Pons (tissue), 1 donor: ENCODE measurements at places on chromosomes 2 and 18.

DNA sequence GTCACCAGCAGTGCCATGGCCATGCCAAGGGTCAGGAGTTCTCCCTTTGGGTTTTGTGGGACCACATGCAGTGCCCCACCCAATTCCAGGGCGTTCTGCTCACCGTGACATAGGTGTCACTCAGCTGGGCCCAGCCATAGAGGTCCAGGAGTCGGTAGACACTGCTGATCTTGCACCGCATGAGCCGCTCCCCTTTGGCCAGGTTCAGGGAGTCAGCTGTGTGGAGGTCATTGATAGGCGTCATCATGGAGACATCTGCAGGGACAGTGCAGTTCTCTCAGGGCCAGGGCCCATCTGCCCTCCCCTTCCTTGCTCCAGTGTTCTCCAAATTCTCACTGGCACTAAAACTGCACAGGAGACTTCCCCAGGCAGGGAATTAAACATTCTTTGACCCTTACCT is 71.9 kb downstream of the ADD2 start:
- DNase-seq = no peak

DNA sequence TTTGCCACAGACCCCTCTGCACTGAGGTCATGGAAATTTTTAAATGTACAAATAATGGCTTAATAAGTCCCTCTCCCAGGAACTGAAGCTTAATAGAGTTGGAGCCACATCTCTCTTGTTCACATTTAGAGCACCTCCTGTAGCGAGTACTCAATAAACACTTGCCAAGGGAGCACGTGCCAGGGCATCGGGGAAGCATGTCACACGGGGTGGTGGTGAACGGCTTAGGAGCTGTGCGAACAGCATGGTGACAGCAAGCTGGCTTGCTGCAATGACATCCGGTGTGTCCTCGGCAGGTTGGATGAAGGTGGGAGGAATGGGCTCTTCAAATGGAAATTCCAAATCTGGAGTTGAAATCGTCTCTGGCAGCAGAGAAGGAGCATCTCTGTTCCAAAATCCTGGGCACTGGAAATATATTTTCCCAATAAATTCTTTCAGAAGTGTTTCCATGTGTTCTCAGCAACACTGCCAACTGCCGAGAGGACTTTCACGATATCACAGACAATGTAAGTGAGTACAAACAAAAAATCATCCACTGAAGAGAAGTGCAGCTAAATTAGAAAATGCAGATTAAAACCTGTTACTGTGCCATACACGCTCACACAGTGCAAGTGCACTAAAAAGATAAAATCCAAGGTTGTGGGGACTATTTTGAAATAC is 74.1 kb downstream of the GALR1 start:
- DNase-seq = no peak

DNA sequence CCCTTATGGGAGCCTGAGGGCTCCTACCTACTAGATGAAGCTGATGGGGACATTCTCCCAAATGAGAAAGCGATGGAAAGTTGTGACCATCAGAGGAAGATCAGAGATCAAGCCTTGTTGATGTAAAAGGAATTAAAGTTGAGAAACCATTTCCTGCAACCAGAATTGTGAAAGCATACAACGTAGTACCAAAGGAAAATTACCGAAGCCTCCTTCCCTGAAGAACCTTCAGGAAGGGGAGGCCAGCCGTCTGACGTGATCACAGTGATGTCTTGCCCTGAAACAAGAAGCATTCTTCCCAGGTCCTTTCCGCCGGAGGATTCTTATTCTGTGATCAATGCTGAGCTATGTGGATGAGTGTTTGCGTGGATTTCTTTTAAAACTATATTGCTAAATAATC is 211.6 kb upstream of the TNP1 start:
- no peak for DNase-seq

DNA sequence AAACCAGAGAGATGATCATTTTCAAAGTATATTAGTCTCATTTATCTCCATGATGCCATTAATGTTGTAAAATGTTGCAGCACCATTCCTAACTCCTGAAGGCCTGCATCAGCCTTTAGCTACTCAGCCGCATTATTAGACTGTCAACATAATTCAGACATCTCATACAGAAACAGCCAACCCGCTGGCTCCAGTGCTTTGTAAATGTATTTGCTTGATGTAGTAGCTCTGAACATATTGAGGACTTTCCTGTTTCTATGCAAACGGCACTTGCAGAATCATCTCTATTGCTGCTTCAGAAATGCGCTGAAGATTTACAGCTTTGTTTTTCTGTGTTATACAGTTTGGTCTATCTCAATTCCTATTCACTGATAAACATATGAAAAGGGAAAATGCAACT is 372.2 kb downstream of the DSEL start:
- DNase-seq = no peak

DNA sequence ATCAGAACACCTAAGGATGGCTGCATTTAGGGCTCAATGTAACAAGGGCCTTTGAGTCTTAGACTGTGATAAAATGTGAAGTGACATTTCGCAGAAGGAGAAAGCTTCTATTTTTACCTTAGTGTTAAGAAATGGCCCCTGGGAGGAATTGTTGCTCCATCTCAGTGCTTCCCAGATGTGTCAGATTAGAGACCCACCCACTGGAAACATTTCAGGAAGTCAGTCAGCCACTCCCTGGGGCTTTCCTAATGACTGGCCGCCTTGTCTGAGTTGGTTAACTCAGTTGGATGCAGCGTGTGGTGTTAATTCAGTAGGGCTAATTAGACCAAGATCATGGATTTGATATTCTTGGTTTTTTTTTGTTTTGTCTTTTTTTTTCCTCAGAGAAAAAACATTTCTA is 355.9 kb downstream of the PIK3C3 start:
- no peak for DNase-seq

DNA sequence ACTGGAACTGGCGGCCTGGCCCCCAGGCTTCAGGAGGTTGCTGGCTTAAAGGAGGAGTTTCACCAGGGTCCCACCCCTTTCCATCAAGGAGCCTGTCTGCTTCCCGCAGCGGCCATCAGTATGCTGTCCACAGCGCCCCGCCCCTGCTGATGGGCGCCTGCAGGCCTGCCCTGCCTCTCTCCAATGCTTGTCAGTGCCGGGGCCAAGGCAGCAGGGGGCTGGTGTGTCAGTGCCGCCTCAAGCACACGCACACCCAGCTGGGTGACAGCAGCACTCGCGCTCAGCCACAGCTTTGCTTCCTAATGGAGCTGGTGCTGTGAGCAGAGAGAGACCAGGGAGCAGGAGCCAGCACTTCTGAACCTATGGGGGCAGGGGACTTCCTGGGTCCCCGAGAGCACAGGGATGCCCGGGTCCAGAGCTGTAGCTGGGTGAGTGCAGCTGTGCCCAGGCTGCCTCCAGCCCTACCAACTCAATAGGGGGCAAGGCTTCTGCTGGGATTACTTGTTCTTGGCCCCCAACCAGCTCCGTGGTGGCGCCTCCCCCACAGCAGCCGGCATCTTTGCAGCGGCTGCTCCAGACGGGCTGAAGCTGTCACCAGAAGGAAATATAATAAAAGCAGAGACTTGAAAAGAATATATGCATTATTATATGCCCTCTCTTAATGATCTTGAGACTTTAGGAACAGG is 377.2 kb upstream of the LRATD1 start:
- no peak for DNase-seq

DNA sequence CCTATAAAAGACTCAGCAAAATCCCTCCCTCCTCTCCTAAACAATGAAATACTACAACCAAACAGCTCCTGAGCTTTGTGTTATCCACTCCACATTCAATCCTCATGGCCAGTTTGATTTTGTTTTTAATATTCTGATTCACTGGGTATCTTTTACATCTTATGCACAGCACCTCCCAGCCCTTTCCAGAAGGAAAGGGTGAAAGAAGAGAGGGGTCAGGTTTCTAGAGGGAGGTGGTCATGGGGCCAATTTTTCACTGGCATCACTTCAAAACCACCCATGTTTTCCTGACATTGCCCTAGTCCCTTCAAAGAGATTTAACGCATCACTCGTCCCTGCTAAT is 315.6 kb downstream of the LPIN1 start:
- no peak for DNase-seq

DNA sequence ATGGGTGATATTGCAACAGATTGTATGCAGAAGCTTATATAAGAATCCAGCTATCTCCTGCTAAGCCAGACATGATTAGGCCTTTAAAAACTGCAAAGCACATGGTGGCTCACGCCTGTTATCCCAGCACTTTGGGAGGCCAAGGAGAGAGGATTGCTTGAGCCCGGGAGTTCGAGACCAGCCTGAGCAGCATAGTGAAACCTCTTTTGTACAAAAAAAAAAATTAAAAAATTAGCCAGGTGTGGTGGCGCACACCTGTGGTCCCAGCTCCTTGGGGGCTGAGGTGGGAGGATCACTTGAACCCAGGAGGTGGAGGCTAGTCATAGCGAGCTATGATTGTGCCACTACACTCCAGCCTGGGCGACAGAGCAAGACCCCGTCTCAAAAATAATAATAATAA is 204.6 kb downstream of the TNS1 start:
- no peak for DNase-seq

GRCh38 chr18:44835703-44836102 is 155.0 kb downstream of the SETBP1 start:
- DNase-seq = peak; percentile 46

- DNase-seq = no peak
Observed at GRCh38 chr18:78818495-78818894, 161.1 kb upstream of the SALL3 start.

DNA sequence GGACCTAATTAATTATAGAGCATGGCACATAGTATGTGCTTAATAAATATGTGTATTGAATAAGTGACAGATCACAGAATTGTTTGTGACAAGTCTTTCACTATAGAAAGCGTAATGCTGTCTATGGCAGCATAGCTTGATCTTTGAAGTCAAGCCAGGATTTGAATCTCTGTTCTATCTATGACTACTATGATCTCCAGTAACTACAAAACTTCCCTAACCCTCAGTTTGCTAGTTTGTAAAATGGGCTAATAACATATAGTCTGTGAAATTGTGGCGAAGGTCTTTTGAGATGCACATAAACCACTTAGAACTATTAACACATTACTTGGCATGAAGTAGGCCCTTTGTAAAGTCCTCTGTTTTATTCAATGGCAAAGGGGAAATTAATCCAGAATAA is 4.0 kb upstream of the FHL2 start:
- DNase-seq = no peak

- no peak for DNase-seq
Observed at GRCh38 chr2:8965216-8965969, 38.1 kb downstream of the MBOAT2 start.

GRCh38 chr2:226693521-226693920 is 106.1 kb downstream of the IRS1 start:
- DNase-seq = no peak

DNA sequence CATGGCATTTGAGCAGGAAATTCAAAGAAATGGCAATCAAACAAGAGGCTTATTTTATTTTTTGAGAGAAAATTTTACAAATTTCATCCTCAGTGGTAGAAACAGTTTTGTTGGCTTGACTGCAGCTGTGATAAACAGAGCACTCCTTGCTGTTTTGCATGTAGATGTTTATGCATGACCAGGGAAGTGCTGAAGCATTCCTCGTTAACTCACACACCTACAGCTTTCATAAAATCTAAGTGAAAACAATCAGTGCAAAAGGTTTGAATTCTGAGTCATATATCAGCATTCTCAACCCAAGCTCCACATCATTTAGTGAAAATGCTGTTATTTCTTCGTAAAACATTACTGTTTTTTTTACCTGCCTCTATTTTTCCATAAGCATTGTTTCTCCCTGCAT is 146.6 kb upstream of the CCDC68 start:
- DNase-seq = no peak

- DNase-seq = no peak
Observed at GRCh38 chr2:8125741-8126711, 555.8 kb upstream of the ID2 start.

DNA sequence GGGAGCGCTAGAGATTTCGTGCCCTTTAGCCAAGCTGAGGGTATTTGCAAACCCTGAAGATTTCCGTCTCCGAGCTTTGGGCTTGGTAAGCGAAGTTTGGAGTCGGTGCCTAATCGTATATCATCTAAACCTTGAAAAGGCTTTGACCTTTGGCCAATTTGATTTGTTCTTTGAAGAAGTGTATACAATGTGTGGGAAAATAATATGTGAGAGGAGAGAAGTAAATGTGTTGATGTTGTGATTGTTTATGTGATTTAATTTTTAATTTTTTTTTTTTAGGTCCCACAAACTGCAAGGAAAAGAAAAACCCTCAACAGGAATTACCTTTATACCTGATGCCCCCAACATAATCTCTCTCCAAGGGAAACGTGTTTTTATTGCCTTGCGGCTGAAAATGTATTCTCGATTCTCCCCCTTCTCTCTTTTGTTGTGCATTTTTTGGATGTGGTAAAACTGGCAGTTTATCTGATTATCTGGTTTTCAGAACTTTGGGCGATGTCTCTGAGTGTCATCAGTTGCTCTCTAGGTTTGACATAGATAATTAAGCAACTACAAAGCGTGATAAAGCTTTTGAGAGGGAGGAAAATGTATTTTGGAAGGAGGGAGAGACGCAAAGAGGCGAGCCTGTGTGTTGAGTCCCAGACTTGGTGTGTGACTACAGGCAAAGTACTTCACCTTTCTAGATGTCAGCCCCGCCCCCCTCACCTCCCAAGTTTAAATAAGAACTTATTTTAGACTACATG is 912 bp upstream of the FBXO11 start:
- peak; percentile 30 for DNase-seq

DNA sequence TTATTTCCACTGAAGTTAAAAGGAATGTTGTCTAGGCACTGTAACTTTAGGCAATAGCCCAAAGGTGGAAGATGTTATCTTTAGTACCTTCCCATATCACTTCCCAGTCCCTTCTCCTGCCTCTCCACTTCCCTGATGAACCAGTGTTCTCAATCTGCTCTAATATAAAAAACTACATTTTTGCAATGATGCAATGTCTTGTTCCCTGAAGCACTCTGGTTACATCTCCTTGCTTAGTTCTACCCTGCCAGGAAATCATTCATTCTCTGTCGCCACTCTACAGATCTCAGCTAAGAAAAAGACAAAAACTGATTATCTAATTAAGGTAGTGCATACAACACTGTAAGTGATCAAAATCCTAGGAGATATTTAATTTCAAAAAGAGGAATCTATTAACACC is 71.3 kb downstream of the BAZ2B start:
- DNase-seq = no peak

GRCh38 chr2:85838181-85838580 is 50.6 kb downstream of the ST3GAL5 start:
- DNase-seq = no peak

GRCh38 chr18:44736664-44737380 is 56.1 kb downstream of the SETBP1 start:
- DNase-seq = no peak

- DNase-seq = no peak
Observed at GRCh38 chr18:35371412-35372195, 5.5 kb downstream of the ZNF396 start.

DNA sequence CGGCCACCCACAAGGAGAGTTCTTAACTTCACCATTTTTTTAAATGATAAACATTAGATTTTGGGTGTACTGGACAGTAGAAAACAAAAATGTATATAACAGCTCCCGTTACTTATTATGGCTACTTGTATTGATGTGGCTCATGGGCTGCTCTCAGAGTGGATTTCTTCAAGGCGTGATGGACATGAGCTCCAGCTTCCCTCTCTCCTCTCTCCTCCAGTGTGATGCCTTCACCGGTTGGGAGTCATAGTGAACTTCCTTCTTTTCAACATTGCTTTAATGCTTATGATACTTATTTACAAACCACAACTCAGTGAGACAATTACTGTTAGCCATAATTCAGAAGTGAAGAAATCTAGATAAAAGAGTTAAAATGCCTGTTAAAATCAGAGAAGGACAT is 515.2 kb downstream of the RNF144A start:
- DNase-seq = no peak

GRCh38 chr2:64313398-64313723 is 140.6 kb upstream of the LGALSL start:
- no peak for DNase-seq
